ENCODE measurements at places on chromosomes 2 and 18. TPM values are rescaled to one million over a fixed set of nuclear protein-coding genes. Genes with fewer than 3 reads are reported as not detected.
A peak's percentile ranks its signal among the peaks of the same experiment; 100 is the strongest.

Gene CNTNAP5
- 0.39 TPM for total RNA-seq

DNA sequence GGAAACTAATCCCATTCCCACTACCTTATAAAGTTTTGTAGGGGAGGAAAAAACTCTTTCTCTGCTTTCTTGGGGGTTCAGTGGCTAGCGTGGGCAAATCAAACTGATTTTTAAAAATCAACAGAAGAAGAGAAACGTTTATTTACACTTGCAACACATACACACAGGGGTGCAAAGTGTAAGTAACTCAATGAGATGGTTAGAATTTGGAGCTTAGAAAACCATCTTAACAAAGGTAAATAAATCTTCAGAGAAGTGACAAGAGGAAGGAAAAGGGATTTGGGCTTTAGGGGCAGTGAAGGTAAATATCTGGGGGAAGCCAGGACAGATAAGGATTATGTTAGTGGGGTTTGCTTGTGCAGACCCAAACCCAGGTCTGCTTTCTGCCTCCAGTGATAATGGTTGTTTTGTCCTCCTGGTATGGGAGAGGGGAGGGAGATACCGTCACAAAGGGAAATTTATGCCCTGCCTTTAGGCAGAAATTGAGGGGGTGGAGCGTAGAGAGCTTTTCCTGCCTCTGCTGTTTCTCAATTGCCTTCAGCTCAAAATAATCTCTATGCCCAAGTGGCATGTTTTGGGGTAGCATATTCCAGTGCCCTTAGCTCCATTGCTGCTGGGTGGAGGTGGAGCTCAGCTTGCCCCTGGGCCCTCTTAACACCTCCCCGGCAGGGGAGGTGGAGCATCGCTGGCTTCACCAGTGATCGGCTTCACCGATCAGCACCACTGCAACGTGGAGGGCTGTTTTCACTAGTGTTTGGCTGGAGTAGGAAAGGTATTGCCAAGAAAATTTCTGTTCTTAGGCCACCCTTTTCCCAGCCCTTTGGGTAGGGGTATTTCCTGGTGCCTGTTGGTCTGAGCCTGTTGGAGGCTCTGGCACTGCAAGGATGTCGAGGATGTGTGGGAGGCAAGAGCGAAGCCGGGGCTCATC lies 92.2 kb downstream of the TEX51 start:
- DNase-seq = no peak

DNA sequence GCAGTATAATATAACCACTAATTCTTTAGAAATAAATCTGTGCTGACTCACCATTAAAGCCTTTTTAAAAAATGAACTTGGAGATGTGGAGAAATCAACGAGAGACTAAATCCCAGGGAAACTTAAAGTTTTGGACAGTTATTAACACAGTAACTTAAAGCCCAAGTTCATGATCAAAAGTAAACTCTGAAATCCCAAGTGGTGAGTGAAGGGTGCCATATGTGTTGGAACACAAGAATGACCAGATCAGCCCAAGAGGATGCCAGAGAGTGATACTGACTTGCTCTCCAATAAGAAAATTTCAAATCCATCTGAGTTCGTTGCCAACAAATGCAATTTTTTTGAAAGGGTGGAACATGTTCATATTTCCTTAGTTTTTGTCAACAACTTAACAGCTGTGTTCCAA lies 838.1 kb upstream of the ACVR2A start:
- DNase-seq = no peak

DNA sequence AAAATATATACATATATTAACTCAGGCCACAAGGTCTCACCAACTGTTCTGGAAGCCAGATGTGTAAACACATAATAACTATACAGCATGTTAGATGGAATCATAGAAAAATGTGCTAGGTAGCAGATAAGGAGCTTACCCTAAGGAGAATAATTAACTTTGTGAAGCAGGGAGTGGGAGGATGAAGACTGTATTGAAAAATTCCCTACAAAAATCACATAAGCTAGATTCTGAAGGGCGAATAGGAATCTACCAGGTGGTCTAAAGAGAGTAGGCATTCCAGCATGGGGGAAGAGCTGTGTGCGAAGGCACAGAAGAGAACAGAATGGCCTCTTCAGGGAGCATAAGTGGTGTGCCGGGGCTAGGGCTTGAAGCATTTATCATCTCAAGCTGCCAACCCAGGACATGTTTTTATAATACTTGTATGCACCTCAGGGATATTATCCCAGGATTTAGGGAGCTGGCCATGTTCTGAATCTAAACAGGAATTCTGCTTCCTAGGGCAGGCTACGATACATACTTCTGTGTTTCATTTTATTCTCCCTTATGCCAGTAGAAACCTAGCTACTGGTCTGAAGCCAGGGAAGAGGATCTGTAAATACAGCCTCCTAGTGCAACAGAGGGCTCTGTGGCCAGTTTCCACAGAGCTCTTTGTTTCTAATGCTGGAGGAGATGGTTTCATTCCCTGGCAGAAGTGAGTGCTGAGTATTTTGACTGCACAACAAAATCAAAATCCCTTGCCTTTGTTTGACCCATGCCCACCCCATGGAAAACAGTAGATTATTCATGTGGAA lies 56.7 kb downstream of the NEMP2 start:
- no peak for DNase-seq

GRCh38 chr2:141957827-141958450 lies 172.9 kb downstream of the LRP1B start:
- DNase-seq = no peak

Gene C2orf66
- total RNA-seq = not detected

GRCh38 chr2:192379736-192380135 lies 185.0 kb upstream of the TMEFF2 start:
- no peak for DNase-seq

Gene HAAO
- 5.3 TPM for total RNA-seq

Gene FHOD3
- total RNA-seq = 7.0 TPM

DNA sequence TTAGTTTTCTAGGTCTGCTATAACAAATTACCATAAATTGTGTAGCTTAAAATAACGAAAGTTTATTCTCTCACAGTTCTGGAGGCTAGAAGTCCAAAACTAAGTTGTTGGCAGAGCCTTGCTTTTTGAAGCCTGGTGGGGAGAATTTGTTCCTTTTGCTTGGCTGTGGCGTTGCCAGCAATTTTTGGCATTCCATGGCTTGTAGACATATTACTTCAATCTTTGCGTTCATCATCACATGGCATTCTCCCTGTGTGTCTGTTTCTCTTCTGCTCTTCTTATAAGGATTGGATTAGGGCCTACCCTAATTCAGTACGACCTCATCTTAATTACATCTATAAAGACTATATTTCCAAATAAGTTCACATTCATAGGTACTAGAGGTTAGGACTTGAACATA lies 217.7 kb downstream of the MBD5 start:
- DNase-seq = no peak

- no peak for DNase-seq
Observed at GRCh38 chr18:59079264-59079663, 60.4 kb upstream of the SEC11C start.

GRCh38 chr18:56789004-56789888 lies 138.1 kb downstream of the WDR7 start:
- peak; percentile 59 for DNase-seq

- DNase-seq = no peak
Observed at GRCh38 chr2:165618806-165619205, 149.3 kb downstream of the CSRNP3 start.

DNA sequence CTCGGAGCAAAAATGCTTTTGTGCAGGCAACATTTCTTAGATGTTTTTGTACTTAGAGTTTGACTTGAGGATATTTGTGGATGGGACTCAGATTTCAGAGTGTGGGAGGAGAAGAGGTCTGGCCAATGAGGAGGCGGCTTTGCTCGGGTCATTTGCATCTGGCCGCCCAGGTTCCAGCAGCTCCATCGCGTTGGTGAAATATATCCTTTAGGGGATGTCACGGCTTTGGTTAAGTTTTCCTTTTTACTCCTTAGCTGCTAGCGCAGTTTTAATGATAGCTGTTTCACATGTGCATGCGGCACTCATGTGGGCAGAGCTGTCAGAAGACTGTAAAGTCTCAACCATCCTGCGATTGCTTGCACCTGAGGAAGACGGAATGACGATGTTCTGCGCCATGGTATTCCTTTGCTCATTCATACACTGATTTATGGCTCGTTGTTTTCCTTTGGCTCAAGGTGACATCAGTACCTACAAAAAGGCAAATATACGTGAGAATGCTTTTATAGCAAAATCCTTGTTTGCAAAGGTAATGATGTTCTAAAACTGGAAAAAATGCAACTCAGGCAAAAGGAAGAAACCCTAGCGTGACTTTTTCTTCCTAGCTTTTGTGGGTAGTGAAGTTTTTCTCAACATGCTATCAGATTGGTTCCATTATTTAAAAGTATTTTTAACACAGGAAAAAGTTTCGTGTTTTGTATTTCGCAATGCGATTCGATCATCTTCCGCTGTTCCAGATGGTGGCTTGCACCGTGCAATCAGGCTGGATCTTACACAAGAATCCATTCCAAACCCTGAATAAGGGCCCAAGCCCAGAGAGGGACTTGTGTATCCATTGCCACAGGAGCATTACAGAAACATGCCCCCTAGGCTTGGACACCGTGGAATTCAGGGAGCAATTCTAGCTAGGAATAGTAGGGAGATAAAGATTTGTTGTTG lies 70.5 kb upstream of the ZNF516 start:
- peak; percentile 79 for DNase-seq

DNA sequence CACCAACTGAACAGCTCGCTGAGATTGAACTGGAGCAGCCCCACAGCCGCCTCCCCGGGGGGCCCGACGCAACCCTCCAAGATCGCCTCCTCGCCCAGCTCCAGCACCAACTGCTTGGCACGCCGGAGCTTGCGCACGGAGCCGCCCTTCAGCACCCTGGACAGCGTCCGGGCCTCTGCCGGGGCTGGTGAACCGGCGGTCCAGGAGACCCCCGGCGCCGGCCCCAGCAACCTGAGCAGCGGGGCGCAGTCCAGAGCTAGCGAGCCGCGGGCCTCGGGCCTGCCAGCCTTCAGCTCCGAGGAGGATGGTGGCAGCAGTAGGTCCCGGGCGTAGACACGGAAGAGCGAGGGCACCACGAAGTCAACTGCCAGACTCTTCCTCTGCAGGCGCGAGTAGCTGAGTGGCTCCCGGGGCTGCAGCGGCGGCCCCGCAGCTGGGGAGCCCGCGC lies 1.2 kb downstream of the ALK start:
- DNase-seq = peak; percentile 90

All from H9 (cell line).